NCI-H460 (cell line): ENCODE measurements at places on chromosomes 7 and 10. TPM values are rescaled to one million over a fixed set of nuclear protein-coding genes. Genes with fewer than 3 reads are reported as not detected.

GRCh38 chr7:142642316-142642715 is 107.0 kb upstream of the PRSS1 start:
- DNase-seq = no peak

The SUPV3L1 gene
- total RNA-seq = 75.9 and 79.0 TPM in 2 replicates

DNA sequence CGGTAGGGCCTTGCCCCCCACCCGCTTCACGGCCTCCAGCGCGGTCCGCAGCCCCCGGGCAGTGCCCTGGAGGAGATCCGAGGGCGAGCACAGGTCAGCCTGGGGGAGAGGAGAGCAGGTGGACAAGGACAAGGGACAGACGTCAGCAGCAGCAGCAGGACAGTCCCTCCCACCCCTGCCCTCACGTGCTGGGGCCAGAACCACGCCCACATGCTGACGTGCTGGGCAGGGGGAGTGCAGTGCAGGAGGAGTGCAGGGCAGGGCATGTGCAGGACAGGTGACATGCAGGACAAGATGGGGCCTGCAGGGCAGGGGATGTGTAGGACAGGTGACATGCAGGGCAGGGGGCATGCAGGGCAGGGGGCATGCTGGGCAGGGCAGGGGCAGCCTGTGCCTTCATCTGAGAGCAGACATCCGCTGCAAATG is 1.5 kb upstream of the SAP25 start:
- no peak for DNase-seq

DNA sequence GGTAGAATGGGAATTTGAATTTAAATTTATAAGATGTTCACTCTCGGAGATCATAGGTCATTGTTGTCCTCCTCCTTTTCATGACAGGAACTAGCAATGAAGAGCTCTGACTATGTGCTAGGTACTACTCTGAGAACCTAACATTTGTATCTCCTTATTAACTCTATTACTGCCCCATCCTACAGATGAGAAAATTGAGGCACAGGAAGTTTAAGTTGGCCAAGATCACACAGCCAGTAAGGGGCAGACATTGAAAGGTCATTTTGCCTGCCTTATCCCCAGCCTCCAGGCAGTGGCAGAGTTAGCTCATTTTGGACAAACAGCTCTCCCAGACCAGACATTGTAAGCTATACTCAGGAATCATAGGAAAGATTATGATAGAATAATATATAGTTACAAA is 6.0 kb downstream of the SRGN start:
- no peak for DNase-seq

The PNLIP gene
- not detected in 2 replicates for total RNA-seq

The GCC1 gene
- 15.9 and 19.5 TPM in 2 replicates for total RNA-seq

DNA sequence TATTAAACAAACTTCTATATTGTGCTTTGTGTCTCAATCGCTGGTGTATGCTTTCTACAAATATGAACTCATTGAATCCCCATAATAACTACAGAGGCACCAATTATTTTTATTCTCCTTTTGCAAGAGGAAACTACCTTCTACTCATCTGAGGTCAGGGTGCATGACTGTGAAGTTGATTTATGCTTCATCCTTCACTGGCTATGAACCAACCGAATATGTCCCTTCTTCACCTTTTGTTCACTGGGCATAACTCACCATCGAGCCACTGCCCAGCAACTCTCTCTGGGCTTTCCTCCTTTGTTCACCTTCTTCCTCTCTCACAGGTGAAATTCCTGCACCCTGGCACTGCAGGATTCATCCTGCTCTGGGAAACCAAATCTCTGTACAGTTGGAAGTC is 61.3 kb upstream of the PFKP start:
- no peak for DNase-seq

GRCh38 chr7:157784979-157785441 is 448.2 kb downstream of the DNAJB6 start:
- no peak for DNase-seq

The IDI2 gene
- not detected in 2 replicates for total RNA-seq

- DNase-seq = no peak
Observed at GRCh38 chr10:33860552-33860951, 526.1 kb upstream of the NRP1 start.

DNA sequence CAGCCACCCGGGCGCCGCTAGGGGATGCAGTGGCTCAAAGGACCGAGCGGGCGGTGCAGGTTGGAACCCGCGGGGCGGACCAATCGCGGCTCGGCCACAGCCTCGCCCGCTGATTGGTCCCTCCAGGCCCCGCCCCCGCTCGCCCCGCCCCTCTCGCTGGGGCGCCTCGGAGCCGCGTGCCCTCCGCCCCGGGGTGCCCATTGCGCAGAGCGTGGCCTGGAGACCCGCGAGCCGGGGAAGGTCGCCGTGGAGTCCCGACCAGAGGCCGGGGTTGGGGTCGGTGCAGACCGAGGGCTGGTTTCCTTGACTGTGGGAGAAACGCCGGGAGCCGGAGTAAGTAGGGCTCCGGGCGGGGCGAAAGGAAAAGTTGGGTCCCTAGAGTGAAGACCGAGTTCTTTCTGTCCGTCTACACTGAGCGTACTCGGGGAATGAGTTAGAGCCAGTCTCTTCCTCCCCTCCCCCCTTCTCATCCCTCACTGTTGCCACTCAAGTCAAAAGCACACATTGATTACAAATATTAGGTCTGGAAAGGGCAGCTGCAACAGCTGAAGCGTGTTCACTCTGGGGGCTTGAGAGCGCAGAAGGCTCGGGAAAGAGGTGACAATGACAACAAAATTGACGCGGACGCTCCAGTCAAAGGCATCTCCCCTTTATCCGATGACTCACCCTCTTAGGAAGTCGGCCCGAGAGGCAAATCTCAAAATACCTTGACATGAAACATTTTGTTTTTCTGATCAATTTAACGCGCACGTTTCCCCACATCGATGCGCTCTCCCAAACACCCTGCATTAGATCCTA is 843 bp upstream of the GATA3 start:
- DNase-seq = peak; percentile 77

- peak; percentile 85 for DNase-seq
Observed at GRCh38 chr7:140517546-140518369, 38.5 kb upstream of the MKRN1 start.

The AVPI1 gene
- 147 and 192 TPM in 2 replicates for total RNA-seq

The SH2D4B gene
- total RNA-seq = 0.02 TPM in 1 of 2 replicates, not detected in the other

GRCh38 chr10:12484941-12485805 is 135.8 kb downstream of the CAMK1D start:
- no peak for DNase-seq

The CCDC172 gene
- not detected in 2 replicates for total RNA-seq

DNA sequence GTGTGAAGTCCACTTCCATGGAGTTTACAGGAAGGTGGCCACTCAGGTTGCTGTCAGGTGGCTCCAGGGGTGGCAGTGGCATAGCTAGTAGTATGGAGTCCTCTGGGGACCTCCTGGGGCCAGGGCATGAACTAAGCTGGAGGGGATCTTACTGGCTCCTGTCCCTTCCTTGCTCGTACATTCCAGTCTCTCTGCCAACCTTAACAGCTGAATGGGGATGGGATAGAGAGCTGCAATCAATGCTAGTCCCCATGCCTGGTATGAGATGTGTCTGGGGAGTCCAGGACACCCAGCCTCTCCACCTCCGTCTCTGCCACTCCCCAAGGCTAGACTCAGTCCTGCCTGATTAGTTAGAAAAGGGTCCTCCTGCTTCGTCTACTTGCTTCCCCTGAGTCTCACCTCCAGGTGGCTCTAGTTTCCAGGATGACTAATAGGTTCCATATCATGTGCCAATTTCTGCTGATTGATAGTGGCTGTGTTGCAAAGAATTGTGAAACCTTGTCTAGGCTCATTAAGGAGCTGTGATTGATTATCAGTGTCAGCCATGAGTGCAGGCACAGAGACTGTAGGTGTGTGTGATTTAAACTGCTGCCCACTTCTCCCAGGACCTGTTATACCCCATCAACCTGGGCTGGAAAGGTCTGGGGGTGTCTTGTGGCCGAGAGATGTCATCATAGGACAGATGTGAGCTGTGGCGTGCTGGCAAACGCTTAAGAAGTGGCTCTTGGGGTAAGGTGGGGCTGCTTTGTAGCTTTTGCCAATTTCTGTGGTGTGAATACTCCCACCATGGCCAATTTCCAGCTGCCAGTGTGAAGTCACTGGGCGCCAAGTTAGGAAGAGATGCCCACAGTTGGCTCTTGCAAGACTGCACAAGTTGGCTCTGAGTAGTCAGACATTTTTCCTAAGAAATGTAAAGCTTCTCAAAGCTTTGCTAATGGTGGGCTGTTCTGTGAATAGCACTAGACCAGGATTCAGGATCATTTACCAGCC is 59.8 kb downstream of the COL13A1 start:
- DNase-seq = peak; percentile 26

The LRRC18 gene
- not detected in 2 replicates for total RNA-seq

The SRRM3 gene
- total RNA-seq = 2.9 and 3.1 TPM in 2 replicates

The FANK1 gene
- 0.20 and 0.63 TPM in 2 replicates for total RNA-seq

- DNase-seq = no peak
Observed at GRCh38 chr7:99275496-99275895, 2.9 kb downstream of the MYH16 start.

DNA sequence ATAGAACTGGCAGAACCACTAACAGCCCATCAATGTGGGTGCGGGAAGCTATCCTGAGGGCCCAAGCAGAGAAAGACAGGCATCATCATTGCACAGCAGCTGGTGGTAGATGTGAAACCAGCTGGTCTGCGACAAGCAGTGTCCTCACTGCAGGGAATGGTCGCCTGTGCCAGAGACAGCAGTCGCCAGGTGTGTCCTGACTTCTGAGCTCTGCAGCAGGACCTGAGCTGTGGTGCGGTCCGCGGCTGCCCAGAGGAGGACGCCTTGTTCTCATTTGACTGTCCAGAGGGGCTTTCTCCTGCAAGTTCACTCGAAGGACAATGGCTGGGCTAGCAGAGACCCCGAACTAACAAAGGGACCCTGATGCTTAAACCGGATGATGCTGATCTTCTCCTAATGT is 97.4 kb downstream of the LRRC18 start:
- no peak for DNase-seq

The CAV2 gene
- 109 and 112 TPM in 2 replicates for total RNA-seq

- peak; percentile 24 for DNase-seq
Observed at GRCh38 chr10:52951824-52952223, 179.2 kb upstream of the MBL2 start.

The INSYN2A gene
- 0.12 and 0.17 TPM in 2 replicates for total RNA-seq
